ENCODE measurements at places on chromosomes 2 and 18. TPM values are rescaled to one million over a fixed set of nuclear protein-coding genes. Genes with fewer than 3 reads are reported as not detected.
A peak's percentile ranks its signal among the peaks of the same experiment; 100 is the strongest.

LRRTM1 gene
- total RNA-seq, result 0.93 TPM

HOXD3 gene
- 0.42 TPM for total RNA-seq

RASGRP3 gene
- 62.2 TPM for total RNA-seq

PTPRN gene
- total RNA-seq, result not detected

DPY30 gene
- 49.8 TPM for total RNA-seq

KCNG2 gene
- not detected for total RNA-seq

CHRND gene
- total RNA-seq, result not detected

ZNF396 gene
- total RNA-seq, result 0.52 TPM

C2orf66 gene
- total RNA-seq, result not detected

IL37 gene
- total RNA-seq, result not detected

SERPINB5 gene
- total RNA-seq, result not detected

MYO1B gene
- total RNA-seq, result 22.0 TPM

IL1RL1 gene
- 0.30 TPM for total RNA-seq

KLHL41 gene
- 112 TPM for total RNA-seq

ABCB11 gene
- not detected for total RNA-seq

SKA1 gene
- not detected for total RNA-seq

DNA sequence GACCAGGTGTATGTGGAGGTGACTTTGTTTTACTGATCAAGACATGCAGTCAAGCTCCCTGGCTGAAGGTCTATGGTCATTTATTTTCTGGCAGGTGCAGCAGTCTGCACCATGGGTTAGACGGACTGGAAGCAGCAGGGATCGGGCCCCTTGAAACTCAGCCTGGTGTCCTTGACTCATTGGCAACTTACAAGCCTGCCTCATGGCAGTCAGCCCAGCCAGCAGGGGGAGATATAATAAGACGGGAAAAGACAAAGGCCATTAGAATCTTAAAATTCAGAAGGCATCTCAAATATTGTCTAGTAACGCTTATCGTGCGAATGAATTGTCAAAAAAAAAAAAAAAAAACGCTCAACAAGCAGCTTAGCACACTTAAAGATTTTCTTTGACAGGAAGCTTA is 308.2 kb downstream of the EN1 start:
- DNase-seq, result no peak

DNA sequence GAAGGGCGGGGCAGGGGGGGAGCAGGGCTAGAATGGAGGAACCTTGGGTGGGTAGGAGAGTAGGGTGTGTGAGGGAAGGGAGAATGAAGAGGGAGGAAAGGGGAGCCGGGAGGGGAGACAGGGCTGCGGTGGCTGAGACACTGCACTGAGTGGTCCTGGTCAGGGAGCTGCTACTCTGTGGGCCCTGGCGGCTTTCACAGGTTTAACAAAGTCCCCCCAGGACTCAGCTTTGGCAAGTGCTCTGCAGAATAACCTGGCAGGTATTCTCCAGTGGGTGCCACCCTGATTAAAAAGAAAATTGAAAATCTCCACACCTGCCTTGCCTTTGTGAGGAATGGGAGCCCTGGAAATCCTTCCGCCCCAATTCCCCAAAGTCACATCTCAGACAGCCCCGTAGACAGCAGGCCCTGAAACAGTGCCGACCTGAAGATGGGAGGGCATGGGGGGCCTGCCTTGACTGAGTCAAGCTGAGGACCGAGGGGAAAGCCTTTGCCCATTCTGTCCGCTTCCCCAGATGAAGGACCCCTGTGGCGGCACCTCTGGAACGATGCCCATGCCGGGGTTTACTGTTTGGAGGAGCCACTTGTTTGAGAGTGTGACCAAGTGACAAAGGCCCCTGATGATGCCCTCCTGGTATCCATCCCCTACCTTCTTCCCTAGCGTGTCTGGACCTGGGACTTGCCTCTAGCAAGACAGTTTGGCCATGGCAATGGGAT is 43.6 kb upstream of the OTOS start:
- no peak for DNase-seq

GRCh38 chr2:120323214-120323613 is 22.7 kb upstream of the INHBB start:
- peak; percentile 85 for DNase-seq

- no peak for DNase-seq
Observed at GRCh38 chr2:12090590-12090989, 344.2 kb downstream of the LPIN1 start.

- DNase-seq, result peak; percentile 43
Observed at GRCh38 chr18:62999392-62999791, 284.1 kb downstream of the PHLPP1 start.

DNA sequence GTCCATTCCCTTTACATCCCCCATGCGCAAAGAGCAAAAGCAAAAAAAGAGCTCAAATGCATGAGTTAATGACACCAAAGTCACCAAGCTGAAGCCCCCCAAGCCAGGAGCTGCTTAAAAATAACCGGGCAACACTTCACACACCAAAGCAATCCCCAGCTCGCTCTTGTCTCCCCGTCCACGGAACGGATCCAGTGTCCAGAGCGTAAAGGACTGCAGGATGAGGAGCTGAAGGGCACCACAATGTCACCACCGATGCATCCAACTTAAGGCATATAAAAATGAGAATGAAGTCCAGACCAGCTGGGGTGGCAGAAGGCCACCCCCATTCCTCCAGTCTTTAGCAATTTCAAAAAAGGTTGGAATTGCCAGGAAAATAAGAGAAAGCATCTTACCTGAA is 8.7 kb downstream of the SMAD7 start:
- no peak for DNase-seq

- no peak for DNase-seq
Observed at GRCh38 chr2:68135448-68136320, 22.0 kb upstream of the PNO1 start.

DNA sequence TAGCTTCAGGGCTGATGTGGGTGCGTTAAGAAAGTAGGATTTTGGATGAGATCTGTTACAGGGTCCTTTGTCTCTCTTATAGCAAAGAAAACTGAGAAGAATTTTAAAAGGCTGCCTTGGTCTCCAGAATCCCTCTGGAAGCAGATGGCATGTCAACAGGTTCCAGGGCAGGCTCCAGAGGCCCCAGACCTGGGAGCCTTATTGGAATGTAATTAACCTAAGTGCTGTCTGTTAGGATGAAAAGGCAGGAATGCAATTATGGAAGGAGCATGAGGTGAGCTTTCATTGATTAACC is 97.2 kb upstream of the PKDCC start:
- DNase-seq, result no peak

GRCh38 chr18:56445422-56445821 is 193.0 kb downstream of the TXNL1 start:
- DNase-seq, result no peak

GRCh38 chr2:240502430-240503121 is 55.2 kb downstream of the ANKMY1 start:
- no peak for DNase-seq

GRCh38 chr18:14086458-14087231 is 45.6 kb downstream of the ZNF519 start:
- no peak for DNase-seq

DNA sequence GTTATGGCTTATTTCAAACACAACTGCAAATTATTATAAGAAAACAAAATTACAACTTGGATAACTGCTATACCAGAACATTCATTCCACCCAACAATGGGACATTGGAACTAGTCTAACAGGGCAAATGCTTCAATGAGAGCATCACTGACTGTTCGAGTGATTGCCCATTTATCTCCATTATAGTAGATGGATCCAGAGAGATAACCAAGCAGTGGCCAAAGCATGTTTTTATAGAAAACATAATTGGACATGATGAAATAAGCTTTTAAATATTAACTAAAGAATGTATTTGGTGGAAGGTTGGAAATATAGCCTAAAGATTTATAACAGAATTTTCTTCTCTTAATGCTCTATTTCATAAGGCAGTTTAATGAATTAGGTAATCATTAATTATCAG is 634.8 kb downstream of the NUP35 start:
- DNase-seq, result no peak

DNA sequence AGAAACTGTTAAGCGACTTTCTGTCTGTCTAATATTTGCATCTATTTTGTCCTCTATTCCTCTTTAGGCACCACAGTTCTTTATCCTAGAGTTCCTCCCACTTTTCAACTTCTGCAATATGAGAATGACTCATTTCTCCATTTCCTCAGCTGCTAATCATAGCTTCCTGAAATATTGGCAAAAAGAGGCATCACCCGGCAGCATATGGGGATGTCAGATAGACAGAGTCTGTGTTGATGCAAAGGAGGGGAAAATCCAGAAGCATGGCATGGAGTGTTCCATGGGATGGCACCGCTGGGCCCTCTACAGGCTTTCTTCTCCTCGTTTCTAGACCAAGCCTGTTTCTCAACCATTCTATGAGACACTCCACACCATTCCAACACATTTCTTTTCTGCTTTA is 93.4 kb downstream of the DOCK10 start:
- DNase-seq, result no peak

DNA sequence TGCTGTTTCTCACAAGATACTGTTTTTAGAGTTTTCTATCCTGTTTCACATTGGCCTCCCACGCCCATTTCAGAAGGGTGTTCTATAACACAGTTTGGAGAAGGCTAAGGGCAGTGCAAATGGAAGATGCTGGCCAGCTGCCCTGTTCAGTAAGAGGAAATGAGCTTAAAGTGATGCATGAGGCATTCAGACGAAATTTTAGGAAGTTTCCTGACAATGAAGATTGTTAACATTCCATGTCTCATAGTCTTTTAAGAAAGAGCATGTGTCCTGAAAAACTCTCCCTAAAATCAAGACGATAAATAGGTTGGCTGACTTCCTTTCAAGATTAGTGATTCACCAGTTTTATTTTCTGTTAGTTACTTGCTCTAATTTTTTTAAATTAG is 484.2 kb upstream of the NRP2 start:
- DNase-seq, result peak; percentile 53

GRCh38 chr2:26759845-26760244 is 4.2 kb upstream of the SLC35F6 start:
- no peak for DNase-seq

GRCh38 chr2:7060631-7061449 is 143.6 kb downstream of the RNF144A start:
- DNase-seq, result no peak

DNA sequence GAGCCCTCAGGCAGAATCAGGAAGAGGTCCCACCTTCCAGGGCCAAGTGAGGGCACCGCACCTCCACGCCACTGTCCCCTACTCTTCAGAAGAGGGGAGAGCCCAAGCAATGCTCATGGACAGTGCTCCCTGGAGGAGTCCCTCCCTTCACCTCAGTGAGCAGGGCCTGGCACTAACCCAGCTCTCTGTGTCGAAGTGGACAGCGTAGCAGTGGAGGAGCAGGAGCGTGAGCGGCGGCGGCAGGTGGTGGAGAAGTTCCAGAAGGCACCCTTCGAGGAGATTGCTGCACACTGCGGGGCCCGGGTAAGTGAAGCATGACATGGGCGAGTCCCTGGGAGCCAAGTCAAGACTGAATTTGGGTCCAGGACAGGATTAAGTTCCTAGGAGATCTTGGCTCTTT is 16.7 kb downstream of the POMC start:
- DNase-seq, result no peak

DNA sequence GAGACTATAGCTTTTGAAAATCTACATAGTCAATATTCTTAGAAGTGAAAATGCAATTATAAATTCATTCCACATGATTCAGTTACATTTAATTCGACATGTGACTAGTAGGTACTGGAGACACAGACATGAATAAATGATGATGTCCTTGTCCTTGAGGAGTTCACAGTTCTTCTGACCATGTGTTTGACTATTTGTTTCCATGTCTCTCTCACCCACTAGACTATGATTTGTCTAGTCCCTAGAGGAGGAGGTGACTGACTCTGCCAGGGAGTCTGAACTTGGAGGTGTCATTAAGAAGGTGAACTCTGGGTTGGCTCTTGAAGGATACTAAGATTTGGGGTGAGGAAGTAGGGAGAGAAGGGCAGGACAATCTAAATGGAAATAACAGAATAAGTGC is 20.7 kb upstream of the UGP2 start:
- DNase-seq, result no peak

DNA sequence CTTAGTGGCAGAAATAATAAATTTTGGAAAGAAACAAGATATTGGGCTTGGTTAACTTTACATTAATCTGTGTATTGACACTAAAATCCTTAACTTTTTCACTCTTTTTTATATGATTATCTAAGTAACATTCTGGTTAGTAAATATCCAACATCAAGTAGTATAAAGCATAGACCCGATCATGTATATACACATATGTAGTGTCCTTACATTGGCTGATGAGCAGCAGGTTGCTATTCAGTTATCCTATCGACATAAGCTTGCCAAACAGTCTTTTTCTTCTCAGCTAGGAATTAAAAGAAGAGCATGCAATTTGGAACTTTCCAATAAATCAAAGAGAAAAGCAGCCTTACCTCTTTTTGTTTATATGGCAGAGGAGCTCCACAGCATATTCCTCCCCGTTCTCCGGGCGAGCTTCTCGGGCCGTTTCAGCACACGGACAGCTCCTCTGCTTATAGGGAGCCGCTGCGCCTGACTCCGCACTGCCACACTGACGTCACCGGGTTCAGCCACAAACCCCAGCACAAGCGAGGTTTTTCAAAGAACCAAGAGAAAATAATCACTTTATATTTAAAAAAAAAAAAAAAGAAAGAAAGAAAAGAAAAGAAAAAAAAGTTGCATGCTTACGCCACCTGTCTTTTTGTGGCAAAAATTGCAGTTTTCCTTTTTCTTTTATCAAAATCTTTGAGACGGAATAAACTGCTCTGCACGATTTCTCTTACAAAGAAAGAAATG is at the start of gene SCG2:
SCG2 (minus strand) TSS at position 430 of the 735 bp plus-strand sequence. CDS start 3,079 bp downstream, outside the sequence.
- peak; percentile 71 for DNase-seq

- DNase-seq, result no peak
Observed at GRCh38 chr18:9148203-9148552, 11.6 kb downstream of the ANKRD12 start.

GRCh38 chr2:37551783-37552182 is 119.7 kb downstream of the CDC42EP3 start:
- DNase-seq, result no peak

DNA sequence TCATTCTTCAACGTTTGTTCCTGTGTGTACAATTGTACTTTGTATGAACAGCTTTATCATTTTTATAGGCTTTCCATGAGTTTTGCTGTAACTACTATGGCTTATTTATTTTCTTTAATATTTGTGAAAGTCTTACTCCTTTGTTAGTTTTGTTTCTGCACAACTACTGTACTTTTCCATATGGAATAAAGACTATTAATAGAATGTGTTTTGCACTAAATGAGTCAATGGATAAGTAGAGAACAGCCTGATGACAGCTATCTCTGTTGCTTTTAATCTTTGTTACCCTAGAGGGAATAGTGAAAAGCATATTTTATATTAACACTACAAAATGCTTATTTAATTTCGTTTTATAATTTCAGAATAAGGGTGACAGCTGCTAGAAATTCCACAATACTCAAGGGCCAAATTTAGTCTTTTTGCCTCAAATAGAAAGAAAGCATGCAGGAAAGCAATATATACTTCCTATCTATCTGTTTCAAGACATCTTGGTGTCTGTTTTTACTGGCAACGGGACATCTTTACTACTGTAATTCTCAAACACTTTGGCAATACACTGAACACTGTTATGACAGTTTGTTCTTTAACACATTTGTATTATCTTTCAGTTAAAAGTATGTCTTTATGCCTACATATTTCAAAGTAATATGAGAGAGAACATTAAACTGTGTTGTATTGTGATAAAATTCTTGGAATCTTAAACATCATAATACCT is 53.9 kb downstream of the WDSUB1 start:
- no peak for DNase-seq

Measured in heart left ventricle (tissue), 16 donors.